NCI-H2081 treated with DMSO at 0.1 percent for 48 hours (cell line): ENCODE measurements at places on chromosomes 16 and 17.

GRCh38 chr16:30350134-30350871 lies 4.8 kb downstream of the CD2BP2 start:
- no peak for DNase-seq

GRCh38 chr17:260944-261343 lies 79.5 kb upstream of the DOC2B start:
- DNase-seq: no peak

- no peak for DNase-seq
Measured at GRCh38 chr17:72380120-72380519, 259.3 kb downstream of the SOX9 start.

GRCh38 chr17:15256689-15257088 lies 8.4 kb downstream of the PMP22 start:
- DNase-seq: no peak

DNA sequence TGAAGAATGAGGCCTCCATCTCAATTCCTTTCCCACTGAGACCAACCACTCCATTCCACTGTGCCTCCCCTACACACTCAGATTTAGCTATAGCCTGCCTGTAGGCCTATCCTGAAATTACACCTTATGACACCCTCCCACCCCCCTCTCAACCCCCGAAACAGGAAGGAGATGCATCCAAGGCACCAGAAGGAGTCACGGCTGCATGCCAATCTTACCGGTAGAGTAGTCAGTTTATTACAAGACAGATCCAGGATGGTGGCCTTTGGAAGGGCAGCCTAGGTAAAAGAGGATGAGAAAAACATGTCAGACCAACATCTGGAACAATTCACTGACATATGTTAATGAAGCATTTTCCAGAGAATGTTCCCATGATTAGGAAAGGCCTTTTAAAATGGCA lies 2.6 kb downstream of the LRRC59 start:
- no peak for DNase-seq

GRCh38 chr17:58615768-58616659 lies 75.8 kb downstream of the TEX14 start:
- no peak for DNase-seq

- no peak for DNase-seq
Measured at GRCh38 chr17:29927546-29927945, 2.5 kb downstream of the SSH2 start.

GRCh38 chr17:42025936-42026335 lies 6.0 kb downstream of the NKIRAS2 start:
- no peak for DNase-seq

DNA sequence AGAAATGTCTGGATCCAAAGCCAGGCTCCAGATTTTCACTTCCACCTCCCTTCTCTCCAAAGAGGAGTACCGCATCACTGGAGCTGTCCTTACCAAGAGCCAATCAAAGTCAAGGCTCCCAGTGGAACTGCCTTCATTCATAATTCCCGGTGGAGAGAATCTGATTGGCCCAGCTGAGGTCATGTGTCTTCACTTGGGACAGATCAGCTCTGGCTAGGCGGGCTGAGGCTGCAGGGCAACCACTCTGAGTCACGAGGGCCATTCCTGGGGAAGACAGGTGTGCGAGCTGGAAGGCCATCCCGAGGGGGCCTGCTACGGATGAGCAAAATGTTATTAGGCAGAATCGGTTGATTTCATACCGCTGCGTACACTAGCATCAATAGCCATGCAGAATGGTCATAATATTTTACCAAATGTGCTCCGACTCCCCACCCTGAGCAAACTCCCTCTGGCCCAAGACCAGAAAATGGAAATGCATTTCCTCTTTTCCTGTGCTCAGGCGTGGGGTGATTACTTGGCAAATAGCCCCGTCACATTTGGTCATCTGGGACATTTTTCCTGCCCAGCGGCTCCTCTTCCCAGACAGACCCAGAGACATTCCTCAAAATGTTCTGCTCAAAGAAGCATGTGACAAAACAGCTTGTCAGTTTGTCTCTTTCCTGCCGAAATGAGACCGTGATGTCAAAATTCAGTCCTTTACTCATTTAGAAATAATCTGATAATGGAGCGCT lies 111.1 kb downstream of the AIPL1 start:
- no peak for DNase-seq

DNA sequence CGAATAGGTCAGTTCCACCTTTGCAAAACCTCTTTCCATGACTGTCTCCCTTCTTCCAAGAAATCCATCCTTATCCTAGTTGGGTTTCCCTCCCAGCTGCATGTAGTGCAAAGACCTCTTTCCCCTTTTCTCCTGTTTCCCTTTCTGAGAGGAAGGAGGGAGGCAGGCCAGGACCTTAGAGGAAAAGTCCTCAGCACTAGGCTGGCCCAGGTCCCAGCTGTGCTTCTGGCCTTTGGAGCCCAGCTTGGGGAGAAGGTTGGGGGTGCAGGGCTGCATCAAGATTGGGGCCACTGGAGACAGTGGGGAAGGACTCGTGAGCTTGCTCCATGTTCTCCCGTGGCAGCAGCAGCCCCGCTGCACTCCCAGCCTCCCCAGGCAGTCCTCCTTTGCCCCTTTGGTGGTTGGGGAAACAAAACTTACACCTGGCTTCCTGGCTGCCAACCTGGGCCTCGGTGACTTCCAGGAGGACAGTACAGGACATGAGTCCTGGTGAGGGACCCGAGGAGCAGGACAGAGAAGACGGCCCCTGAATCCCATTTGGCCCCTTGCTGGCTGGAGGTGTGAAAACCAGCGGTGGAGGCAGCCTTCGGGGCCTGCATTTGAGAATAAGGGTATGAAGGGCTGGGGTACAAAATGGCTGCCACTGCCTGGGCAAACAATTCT lies 481 bp downstream of the HEXIM2 start:
- DNase-seq: no peak

GRCh38 chr16:79298894-79299799 lies 301.4 kb downstream of the MAF start:
- DNase-seq: no peak
